Calu3 (cell line): ENCODE measurements at places on chromosomes 1 and 21. TPM values are rescaled to one million over a fixed set of nuclear protein-coding genes. Genes with fewer than 3 reads are reported as not detected.

GRCh38 chr1:25896266-25896665 lies 10.0 kb downstream of the STMN1 start:
- DNase-seq: no peak

DNA sequence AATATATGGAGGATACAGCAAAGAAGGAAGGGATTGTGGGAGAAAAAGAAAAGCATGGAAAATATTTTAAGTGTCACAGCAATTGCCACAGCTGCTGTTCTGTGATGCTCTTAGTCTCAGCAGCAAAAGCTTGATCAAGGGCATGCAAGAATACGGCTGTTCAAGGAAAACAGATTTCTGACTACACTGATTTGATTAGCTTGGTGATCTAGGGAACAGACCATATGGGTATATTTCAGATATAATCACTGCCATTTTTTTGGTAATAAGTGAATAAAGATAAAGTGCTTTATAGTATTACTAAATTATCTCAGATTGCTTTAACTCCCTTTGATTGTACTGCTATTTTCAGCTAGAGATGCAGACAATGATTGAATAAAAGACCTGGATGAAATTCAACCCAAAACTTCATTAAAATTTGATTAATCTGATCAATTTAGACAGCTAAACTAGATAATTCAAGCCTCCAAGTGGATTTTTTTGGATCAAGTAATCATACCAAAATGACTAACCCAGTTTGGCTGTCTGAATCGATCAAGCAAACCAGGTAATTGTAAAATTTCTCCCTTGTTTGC lies 33.3 kb upstream of the LYPLAL1 start:
- no peak for DNase-seq

GRCh38 chr1:116826818-116827606 lies 72.8 kb downstream of the CD2 start:
- DNase-seq: peak; percentile 1

- peak; percentile 81 for DNase-seq
These were observed 437 bp upstream of the HSPG2 start for GRCh38 chr1:21937372-21938121.

DNA sequence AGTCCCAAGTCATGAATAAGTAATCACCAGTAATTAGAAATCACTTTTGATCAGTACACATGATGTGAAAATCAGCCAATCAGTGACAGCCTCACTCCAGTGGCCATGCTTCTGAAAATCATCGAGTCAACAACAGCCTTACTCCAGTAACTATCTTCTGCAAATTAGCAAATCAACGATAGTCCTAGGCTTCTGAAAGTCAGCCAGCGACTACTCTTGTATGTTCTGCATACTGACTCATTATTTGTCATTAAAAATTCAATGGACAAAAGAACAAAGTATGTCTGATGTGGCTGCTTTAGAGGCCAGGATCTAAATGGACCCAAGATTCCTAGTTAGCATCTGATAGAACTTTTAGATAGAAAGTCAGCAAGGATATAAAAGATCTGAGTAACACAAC lies 102.5 kb downstream of the GPR52 start:
- DNase-seq: no peak

GRCh38 chr1:22328331-22329147 lies 123.1 kb upstream of the ZBTB40 start:
- DNase-seq: no peak

GRCh38 chr1:97038410-97038809 lies 316.8 kb downstream of the PTBP2 start:
- no peak for DNase-seq

DNA sequence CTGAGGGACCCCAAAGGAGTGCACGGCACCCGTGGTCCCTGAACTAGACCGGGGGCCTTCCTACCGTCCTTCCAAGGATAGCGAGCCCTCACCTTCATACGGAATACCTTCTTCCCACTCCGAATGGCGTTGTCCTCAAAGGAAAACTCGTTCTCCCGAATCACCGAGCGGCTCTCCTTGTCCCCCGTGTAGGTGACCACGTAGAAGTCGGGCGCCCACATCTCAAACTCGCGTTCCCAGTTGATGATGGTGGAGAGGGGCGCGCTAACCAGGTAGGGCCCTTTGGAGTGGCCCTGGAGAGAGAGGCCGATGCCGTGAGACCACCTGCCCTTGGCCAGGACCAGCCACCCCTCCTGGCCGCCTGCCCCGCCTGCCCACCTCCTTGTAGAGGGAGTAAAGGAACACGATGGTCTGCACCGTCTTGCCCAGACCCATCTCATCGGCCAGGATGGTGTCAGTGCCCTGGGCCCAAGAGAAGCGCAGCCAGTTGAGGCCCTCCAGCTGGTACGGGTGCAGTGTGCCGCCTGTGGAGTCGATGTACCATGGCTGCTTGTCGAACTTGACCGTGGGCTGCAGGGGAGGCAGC lies 38.0 kb downstream of the CHD5 start:
- DNase-seq: no peak

Gene FAM151A
- not detected in 2 replicates for total RNA-seq

Gene C1orf226
- 10.5 and 14.1 TPM in 2 replicates for total RNA-seq

Gene DEGS1
- total RNA-seq: 58.1 and 72.5 TPM in 2 replicates

Gene LCE1C
- not detected in 2 replicates for total RNA-seq

Gene CD1B
- not detected in 2 replicates for total RNA-seq

Gene PLPP3
- 17.4 and 18.9 TPM in 2 replicates for total RNA-seq

Gene GRIK1
- total RNA-seq: not detected in 2 replicates
